ENCODE measurements at places on chromosomes 16 and 17. TPM values are rescaled to one million over a fixed set of nuclear protein-coding genes. Genes with fewer than 3 reads are reported as not detected.

GSG1L gene
- total RNA-seq, result not detected

CCL3 gene
- not detected for total RNA-seq

DNA sequence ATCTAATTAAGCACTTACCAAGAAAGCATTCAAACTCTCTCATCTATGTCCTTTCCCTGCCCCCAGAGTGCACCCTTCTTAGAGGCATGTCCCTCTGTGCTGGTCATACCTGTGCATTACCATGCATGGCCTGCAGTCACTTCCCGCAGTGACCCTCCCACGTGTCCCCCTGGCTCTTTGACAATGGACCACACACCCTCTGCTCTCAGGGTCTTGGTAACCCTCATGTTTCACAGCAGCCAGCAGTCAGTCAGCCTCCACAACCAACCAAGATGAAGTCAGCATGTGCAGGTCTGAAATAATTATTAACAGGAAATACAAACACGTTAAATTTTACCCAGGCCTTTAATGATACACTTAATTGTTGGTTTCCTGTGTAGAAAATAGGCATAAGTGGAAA is 10.1 kb downstream of the KRT33A start:
- peaks cover 5% of the 10 kb centered on the region for H3K27me3 ChIP-seq
- DNase-seq, result peak; percentile 23
- no peak overlapping the region for H3K4me3 ChIP-seq
- no peaks in the 10 kb centered on the region for H3K4me1 ChIP-seq
- H3K27ac ChIP-seq, result no peak overlapping the region
- peaks cover 4% of the 10 kb centered on the region for H3K36me3 ChIP-seq

GRCh38 chr17:57582881-57583756 is 162.0 kb downstream of the CCDC182 start:
- no peak overlapping the region for H3K27ac ChIP-seq
- H3K36me3 ChIP-seq, result no peaks in the 10 kb centered on the region
- no peak for DNase-seq
- no peak overlapping the region for H3K4me3 ChIP-seq

DNA sequence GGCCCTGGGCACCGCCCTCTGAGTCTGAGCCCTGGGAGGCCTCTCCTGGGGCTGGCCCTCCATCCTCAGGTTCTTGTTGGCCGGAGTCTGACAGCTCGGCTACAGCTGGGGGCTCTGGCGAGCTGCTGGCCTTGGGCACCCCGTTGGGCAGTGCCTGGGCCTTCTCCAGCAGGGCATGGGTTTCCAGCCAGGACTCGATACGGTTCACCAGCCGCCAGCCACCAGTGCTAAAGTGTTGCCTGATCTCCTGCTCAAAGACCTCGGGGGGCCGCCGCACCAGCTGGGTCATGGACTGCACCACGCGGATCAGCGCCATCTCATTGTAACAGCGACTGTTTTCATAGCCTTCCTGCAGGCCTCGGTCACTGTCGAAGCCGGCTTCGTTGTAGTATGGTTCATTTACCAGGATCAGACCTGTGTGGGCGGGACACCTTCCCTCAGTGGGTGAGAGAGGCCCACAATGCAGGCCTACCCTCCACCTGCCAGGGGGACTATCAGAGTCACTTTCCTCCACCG is 6.8 kb downstream of the SPHK1 start:
- peaks cover 5% of the 10 kb centered on the region for H3K4me1 ChIP-seq
- no peaks in the 10 kb centered on the region for H3K27me3 ChIP-seq
- no peak overlapping the region for H3K4me3 ChIP-seq
- no peak overlapping the region for H3K27ac ChIP-seq
- peaks cover 15% of the 10 kb centered on the region for H3K36me3 ChIP-seq
- DNase-seq, result no peak

DNA sequence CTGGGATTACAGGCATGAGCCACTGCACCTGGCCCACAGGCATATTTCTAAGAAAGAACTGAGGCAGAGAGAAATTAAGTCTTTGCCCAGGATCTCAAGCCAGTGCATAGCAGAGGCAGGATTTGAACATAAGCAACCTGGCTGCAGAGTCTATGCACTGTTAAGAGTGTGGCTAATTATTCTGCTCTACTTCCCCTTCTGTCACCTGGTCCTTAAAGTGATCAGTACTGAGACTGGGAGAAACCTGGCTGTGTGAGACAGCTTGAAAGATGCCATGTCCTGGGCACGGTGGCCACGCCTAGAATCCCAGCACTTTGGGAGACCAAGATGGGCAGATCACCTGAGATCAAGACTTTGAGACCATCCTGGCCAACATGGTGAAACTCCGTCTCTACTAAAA is 58.1 kb downstream of the IQCK start:
- no peaks in the 10 kb centered on the region for H3K4me1 ChIP-seq
- no peak for DNase-seq
- H3K27ac ChIP-seq, result no peak overlapping the region
- H3K36me3 ChIP-seq, result no peaks in the 10 kb centered on the region
- H3K27me3 ChIP-seq, result no peaks in the 10 kb centered on the region
- H3K4me3 ChIP-seq, result no peak overlapping the region

DNA sequence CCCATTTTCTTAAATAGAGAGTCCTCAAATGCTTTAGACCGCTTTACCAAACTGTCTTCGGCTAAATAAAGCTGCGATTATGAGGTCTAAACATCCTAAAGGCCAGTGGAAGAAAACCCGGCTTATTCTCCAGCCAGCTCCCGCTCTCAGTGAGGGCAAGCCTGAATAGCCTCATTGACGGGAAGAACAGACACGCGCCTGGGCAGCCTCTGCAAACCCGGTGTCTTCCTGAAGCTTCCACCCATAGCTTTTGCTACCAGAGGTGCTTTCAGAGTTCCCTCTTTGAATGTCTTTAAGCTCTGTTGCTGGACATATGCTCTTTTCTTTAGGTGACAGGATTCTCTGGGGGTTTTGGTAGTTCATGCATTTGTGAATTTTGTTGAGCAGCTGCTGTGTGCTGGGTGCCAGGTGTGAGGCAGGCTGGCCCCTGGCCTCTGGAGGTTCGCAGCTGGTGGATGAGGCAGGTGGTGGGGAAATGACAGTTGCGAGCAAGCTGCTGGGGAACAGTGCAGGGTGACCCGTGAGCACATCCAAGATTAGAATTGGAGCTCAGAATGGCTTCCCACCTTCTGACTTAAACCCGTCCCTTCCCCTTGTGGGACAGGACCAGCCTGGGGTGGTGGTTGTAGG is 44.7 kb downstream of the CRISPLD2 start:
- H3K36me3 ChIP-seq, result peaks cover 2% of the 10 kb centered on the region
- H3K4me1 ChIP-seq, result peaks cover 4% of the 10 kb centered on the region
- H3K27me3 ChIP-seq, result peaks cover 7% of the 10 kb centered on the region
- H3K4me3 ChIP-seq, result no peak overlapping the region
- DNase-seq, result no peak
- H3K27ac ChIP-seq, result no peak overlapping the region
